DND-41 (cell line): ENCODE measurements at places on chromosomes 11 and 22.
A peak's percentile ranks its signal among the peaks of the same experiment; 100 is the strongest.

- H3K36me3 ChIP-seq: peaks cover 61% of the 10 kb centered on the region
- H3K27me3 ChIP-seq: no peaks in the 10 kb centered on the region
- H3K4me3 ChIP-seq: no peak overlapping the region
- H3K4me1 ChIP-seq: peaks cover 43% of the 10 kb centered on the region
- DNase-seq: no peak
- H3K27ac ChIP-seq: peak overlapping the region; percentile 44
These were observed 3.9 kb downstream of the FRMD8 start for GRCh38 chr11:65390099-65390941.

- H3K27me3 ChIP-seq: no peaks in the 10 kb centered on the region
- H3K4me1 ChIP-seq: no peaks in the 10 kb centered on the region
- no peak overlapping the region for H3K27ac ChIP-seq
- DNase-seq: no peak
- no peak overlapping the region for H3K4me3 ChIP-seq
These were observed 24.5 kb downstream of the PISD start for GRCh38 chr22:31637447-31637890.

DNA sequence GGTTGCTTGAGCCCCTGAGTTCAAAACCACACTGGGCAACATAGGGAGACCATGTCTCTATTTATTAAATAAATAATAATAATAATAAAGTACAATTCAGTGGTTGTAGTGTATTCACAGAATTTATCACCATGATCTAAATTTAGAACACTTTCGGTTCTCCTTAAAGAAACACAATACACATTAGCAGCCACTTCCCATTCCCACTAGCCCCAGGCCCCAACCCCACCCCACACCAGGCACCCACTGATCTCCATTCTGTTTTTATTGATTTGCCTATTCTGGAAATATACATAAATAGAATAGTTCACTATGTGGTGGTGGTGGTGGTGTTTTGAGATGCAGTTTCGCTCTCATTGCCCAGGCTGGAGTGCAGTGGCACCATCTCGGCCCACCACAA, 45.7 kb downstream of the BCL2L13 start:
- DNase-seq: no peak
- H3K4me3 ChIP-seq: no peak overlapping the region
- no peaks in the 10 kb centered on the region for H3K27me3 ChIP-seq
- H3K36me3 ChIP-seq: peaks cover 11% of the 10 kb centered on the region; the same call in 1 of the 2 replicates
- no peaks in the 10 kb centered on the region for H3K4me1 ChIP-seq

- DNase-seq: no peak
- no peak overlapping the region for H3K4me3 ChIP-seq
- no peaks in the 10 kb centered on the region for H3K36me3 ChIP-seq
- no peak overlapping the region for H3K27ac ChIP-seq
- no peaks in the 10 kb centered on the region for H3K4me1 ChIP-seq
- peaks cover 7% of the 10 kb centered on the region for H3K27me3 ChIP-seq
These were observed 14.1 kb upstream of the HTR3A start for GRCh38 chr11:113960702-113961330.

GRCh38 chr22:41690476-41690875, 1.8 kb upstream of the SNU13 start:
- no peak overlapping the region for H3K4me3 ChIP-seq
- no peaks in the 10 kb centered on the region for H3K27me3 ChIP-seq
- peaks cover 33% of the 10 kb centered on the region for H3K4me1 ChIP-seq

DNA sequence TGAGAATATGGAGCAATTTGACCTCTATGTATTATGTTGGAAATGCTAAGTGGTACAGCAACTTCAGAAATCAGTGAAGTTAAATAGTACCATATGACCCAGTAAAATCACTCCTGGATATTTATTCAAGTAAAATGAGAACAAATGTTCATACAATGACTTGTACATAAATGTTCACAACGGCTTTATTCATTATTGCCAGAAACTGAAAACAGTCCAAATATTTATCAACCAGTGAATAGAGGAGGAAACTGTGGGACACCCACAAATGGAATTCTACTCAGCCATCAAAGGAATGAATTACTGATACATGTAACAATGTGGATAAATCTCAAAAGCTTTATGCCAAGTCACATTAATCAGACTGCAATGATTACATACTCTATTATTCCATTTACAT, 416.3 kb downstream of the AASDHPPT start:
- DNase-seq: no peak
- H3K27ac ChIP-seq: no peak overlapping the region
- H3K4me3 ChIP-seq: no peak overlapping the region
- no peaks in the 10 kb centered on the region for H3K27me3 ChIP-seq
- H3K4me1 ChIP-seq: no peaks in the 10 kb centered on the region
- no peaks in the 10 kb centered on the region for H3K36me3 ChIP-seq

DNA sequence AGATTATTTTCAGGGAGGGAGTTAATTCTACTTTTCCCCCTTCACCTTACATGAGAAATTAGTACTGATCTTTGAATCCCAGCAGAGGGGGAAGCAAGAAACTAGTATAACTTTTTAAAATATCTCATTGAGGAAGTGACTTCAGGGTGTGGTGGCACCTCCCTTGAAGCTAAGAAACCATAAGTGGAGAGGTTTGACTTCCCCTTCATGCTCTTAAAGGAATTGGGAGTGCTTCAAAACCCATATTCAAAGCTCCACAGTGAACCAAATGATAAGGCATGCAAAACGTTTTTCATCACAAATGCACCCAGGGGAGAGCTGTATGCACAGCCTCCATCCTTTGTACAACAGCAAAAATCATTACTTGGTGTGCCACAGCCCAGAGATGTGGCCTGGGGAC, 540 bp downstream of the MS4A14 start:
- no peaks in the 10 kb centered on the region for H3K4me1 ChIP-seq
- no peak for DNase-seq
- no peak overlapping the region for H3K27ac ChIP-seq
- H3K36me3 ChIP-seq: no peaks in the 10 kb centered on the region

DNA sequence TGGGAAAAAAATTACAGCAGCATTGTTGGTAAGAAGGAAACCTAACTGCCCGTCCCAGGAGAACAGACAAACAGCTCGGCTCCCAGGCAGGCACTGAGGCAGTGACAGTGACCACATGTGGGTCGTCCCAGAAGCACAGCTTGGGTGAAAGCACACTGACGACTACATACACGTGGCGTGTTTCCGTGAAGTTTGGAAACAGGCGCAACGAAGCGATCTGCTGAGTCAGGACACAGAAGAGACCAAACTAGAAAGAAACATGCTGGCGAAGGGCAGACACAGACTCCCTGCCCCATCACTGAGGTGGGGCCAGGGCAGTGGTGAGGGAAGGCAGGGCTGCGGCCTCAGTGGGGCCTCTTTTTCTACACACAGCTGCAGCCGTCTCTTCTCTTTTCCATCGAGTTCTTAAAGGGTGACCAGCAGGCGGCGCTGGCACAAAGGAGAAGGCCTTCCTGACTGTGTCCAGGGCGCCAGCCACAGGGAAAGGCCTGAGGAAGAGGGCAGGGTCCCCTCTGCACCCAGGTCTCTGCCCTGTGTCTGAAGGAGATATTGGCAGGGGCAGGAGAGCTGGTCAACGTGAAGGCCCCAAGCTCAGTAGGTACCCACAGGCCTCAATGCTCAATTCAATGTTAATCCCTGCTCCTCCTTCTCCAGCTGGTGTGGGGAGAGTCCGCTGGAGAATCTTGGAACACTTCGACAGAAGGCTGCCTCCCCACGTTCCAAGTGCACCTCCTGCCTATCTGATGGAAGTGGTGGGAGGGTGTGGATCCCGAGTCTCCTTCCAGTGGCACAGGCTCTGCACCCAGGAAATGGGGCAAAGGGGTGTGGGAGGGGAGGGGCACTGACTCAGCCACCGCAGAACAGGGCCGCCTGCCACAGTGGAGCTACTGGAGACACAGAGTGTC, 19.9 kb downstream of the CARS1 start:
- no peaks in the 10 kb centered on the region for H3K27me3 ChIP-seq
- H3K27ac ChIP-seq: no peak overlapping the region
- no peak overlapping the region for H3K4me3 ChIP-seq
- peaks cover 84% of the 10 kb centered on the region for H3K36me3 ChIP-seq
- peak; percentile 45 for DNase-seq

DNA sequence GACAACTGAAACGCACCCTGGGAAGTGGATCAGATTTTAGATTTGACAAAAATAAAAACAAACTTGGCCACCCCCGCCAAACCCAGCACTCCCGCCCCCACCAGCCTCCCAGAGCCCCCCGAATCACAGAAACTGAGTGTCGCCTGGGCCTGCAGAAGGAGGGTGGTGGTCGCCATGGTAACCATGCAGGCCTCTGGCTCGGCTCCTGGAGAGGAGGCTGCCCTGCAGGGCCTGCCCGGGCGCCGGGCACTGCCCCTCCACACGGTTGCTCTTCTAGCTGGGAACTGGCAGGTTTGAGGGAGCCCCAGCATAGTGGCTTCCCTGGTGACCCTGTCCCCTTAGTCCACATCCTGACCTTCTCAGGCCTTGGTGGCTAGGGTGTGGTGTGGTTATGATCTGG, 19.3 kb downstream of the CACNA1I start:
- H3K27ac ChIP-seq: no peak overlapping the region
- no peak for DNase-seq
- H3K4me3 ChIP-seq: no peak overlapping the region
- no peaks in the 10 kb centered on the region for H3K4me1 ChIP-seq

- no peaks in the 10 kb centered on the region for H3K36me3 ChIP-seq
- no peak for DNase-seq
- no peak overlapping the region for H3K4me3 ChIP-seq
- H3K4me1 ChIP-seq: no peaks in the 10 kb centered on the region
- no peak overlapping the region for H3K27ac ChIP-seq
- no peaks in the 10 kb centered on the region for H3K27me3 ChIP-seq
These were observed 30.3 kb upstream of the SIK2 start for GRCh38 chr11:111571829-111572501.

GRCh38 chr22:37640591-37641560, 1.4 kb downstream of the SH3BP1 start:
- peak overlapping the region; percentile 67; the same call in 1 of the 2 replicates for H3K27ac ChIP-seq
- H3K4me1 ChIP-seq: peaks cover 52% of the 10 kb centered on the region
- peaks cover 3% of the 10 kb centered on the region for H3K27me3 ChIP-seq
- H3K4me3 ChIP-seq: peak overlapping the region; percentile 72

GRCh38 chr11:74008373-74009229, at the start of gene UCP3:
TSS of gene UCP3 (minus strand) at chr11:74009085. CDS start at chr11:74007042, 2,043 bp downstream.
- H3K27ac ChIP-seq: no peak within 1 kb of the TSS
- no peak within 1 kb of the TSS for H3K4me3 ChIP-seq
- no peaks in the 10 kb centered on the region for H3K27me3 ChIP-seq
- peaks cover 20% of the 10 kb centered on the region for H3K36me3 ChIP-seq

GRCh38 chr11:128735935-128736605, 42.2 kb downstream of the FLI1 start:
- H3K27me3 ChIP-seq: no peaks in the 10 kb centered on the region
- H3K4me1 ChIP-seq: peaks cover 74% of the 10 kb centered on the region
- no peak overlapping the region for H3K4me3 ChIP-seq
- H3K27ac ChIP-seq: no peak overlapping the region

GRCh38 chr11:73650400-73650799, 4.0 kb downstream of the PLEKHB1 start:
- H3K27me3 ChIP-seq: no peaks in the 10 kb centered on the region
- no peaks in the 10 kb centered on the region for H3K4me1 ChIP-seq
- no peak overlapping the region for H3K27ac ChIP-seq
- no peak for DNase-seq
- no peaks in the 10 kb centered on the region for H3K36me3 ChIP-seq
- no peak overlapping the region for H3K4me3 ChIP-seq

DNA sequence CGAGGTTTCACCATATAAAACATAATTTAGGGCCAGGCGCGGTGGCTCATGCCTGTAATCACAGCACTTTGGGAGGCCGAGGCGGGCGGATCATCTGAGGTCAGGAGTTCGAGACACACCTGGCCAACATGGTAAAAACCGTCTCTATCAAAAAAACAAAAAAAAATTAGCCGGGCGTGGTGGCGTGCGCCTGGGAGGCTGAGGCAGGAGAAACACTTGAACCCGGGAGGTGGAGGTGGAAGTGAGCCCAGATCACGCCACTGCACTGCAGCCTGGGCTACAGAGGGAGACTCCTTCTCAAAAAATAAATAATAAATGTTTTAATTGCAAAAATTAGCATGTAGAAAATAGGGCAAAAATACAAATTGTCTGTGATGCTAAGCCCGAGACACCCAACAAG, 993 bp upstream of the SFI1 start:
- no peaks in the 10 kb centered on the region for H3K27me3 ChIP-seq
- DNase-seq: no peak
- H3K4me3 ChIP-seq: peak overlapping the region; percentile 60
- peaks cover 8% of the 10 kb centered on the region; the same call in 1 of the 2 replicates for H3K36me3 ChIP-seq

- no peak overlapping the region for H3K27ac ChIP-seq
- no peak for DNase-seq
- H3K4me1 ChIP-seq: peaks cover 31% of the 10 kb centered on the region
These were observed 1.4 kb downstream of the CTTN start for GRCh38 chr11:70399681-70400112.

- peak overlapping the region; percentile 51 for H3K27ac ChIP-seq
- H3K4me1 ChIP-seq: peaks cover 59% of the 10 kb centered on the region
- no peak overlapping the region for H3K4me3 ChIP-seq
- H3K27me3 ChIP-seq: no peaks in the 10 kb centered on the region
- DNase-seq: peak; percentile 46
- H3K36me3 ChIP-seq: peaks cover 52% of the 10 kb centered on the region
These were observed 5.0 kb downstream of the DGKZ start for GRCh38 chr11:46352063-46352841.

GRCh38 chr22:32620992-32621391, 146.4 kb downstream of the FBXO7 start:
- no peak overlapping the region for H3K4me3 ChIP-seq
- no peaks in the 10 kb centered on the region for H3K36me3 ChIP-seq
- no peak overlapping the region for H3K27ac ChIP-seq
- H3K4me1 ChIP-seq: no peaks in the 10 kb centered on the region
